Left lung (tissue), 14 donors: ENCODE measurements at places on chromosomes 3 and 15.

GRCh38 chr3:128326051-128326823 is 140.5 kb downstream of the DNAJB8 start:
- DNase-seq: peak; percentile 51

- DNase-seq: no peak
Measured at GRCh38 chr3:27533261-27533607, 49.0 kb upstream of the SLC4A7 start.

DNA sequence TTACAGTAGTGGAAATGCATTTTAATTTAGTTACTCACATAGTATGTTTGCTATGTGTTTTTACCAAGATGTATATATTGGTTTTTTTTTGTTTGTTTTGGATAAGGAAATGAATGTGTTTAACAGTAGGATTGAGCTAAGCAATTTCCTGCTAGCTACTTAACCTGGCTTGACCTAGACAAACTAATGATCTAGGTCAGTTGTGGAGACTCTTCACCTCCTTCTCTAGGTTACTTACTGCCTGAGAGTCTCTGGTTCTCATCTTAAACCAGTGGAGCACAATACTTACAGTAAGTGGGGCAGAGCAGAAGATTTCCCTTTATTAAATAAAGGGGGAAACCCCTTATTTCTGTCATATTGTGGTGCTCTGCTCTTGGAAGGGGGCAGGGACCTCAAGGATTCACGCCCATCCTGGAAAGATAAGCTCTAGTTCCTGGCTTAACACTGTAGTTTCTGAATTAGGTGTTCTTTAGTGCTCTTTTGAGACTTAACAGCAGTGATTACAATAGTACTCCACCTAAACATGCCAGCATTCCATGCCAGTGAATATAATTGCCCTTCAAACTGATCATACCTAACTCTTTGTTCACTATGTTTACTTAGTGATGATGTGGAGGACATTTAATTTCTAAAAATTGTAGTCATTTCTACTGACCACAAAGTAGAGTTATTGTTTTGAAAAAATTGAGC is 79.9 kb downstream of the UBP1 start:
- no peak for DNase-seq

GRCh38 chr3:146598535-146598934 is 6.6 kb downstream of the PLSCR5 start:
- DNase-seq: no peak

DNA sequence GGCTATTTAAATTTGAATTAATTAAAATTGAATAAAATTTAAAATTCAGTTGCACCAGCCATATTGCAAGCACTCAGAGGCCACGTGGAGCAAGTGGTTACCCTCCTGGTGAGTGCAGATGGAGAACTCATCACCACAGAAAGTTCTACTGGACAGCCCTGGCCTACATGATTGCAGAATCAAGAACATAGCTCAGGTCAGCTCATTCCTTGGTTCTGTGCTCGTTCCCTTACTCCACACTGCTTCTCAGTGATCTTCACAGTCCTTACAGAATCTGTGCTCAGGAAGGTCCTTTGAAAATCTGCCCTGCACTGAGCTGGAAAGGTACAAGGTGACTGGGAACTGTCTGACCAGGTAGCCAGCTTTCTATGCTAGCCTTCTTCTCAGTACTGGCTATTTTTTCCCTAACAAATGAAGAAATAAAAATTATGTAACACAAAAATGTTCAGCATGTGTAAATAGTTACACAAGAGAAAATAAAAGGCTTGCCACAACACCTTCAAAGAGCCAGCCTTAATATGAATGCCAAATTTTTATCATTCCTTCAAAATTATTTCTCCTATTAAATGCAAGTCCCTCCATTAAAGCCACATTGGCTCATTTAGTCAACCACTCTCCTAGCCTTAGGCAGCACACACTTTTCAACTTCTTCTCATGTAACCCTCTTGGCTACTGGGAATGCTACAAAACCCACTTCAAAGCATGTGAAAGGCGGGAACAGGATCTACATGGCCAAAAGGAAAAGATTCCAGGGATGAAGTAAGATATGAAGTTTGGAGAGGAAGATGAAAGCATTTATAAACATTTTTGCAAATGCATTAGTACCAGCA is 326.4 kb upstream of the WNT5A start:
- DNase-seq: no peak

DNA sequence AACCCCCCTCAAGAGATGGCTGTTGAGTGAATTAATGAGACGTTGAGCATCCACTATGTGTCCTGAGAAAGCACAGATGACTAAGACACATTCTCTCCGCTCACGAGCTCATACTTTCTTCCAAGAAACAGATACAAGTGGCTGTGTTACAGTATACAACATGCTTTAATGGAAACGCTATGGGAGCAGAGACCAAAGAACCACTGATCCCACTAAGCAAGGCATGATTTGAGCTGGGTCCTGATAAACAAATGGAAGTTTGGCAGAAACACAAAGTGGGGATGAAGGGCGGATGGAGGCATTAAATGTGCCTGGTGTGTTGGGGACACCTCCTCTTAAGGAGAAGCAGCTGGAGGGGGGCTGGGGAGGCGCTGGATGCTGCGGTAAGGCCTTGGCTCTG is 129.4 kb downstream of the UACA start:
- DNase-seq: no peak

GRCh38 chr3:65856907-65857306 is 181.8 kb downstream of the MAGI1 start:
- DNase-seq: no peak
